OCI-M1 (cell line): ENCODE measurements at places on chromosomes 2 and 18.

DNA sequence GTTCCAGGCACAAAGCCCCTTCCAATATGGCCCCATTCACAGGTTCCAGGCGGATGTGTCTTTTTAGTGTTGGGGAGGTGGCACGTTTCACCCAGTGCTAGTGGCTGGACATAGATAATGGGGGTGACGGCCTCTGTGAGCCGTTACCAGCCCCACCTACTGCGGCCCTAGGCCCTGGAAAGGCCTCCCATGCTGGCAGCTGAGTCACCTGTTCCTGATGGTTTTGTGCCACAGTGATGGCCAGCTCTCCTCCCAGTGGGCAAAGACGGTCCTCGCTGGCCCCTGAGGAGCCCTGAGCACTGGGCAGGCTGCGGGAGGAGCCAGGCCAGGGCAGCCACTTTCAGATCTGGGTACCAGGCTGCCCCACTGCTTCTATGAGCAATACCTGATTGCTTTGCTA lies 40.0 kb upstream of the GPC1 start:
- DNase-seq: no peak

- DNase-seq: no peak
Observed at GRCh38 chr18:77129150-77129551, 3.4 kb downstream of the MBP start.

DNA sequence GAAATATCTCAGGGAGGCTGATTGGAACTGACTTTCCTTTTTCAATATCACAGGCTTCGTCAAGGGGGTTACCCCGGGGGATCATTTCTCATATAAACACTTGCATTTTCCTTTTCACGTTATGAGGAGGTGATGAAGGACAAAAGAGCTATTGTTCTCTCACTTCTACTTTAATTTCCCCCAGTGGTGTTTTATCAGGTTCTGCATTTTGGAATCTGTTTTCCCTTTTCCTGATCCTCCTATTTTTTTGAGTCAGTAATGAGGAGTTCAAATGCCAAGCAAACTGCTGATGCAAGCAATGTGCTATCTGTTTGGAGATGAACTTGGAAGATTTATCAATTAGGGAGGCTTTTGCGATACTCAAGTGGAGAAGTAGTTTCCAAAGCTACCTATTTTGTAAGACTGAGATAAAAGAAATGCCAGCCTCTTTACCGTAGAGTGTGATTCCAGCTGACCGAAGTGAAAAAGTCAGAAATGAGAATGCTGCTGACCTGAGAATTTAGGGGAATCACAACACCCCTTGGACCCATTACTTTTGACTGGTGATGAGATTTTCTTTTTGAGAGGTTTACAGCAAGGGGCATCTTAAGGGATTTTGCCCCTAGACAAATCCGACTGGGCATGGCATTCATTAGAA lies 556.0 kb downstream of the RNF144A start:
- DNase-seq: no peak

GRCh38 chr18:48032876-48033789 lies 102.7 kb upstream of the SMAD2 start:
- DNase-seq: no peak

DNA sequence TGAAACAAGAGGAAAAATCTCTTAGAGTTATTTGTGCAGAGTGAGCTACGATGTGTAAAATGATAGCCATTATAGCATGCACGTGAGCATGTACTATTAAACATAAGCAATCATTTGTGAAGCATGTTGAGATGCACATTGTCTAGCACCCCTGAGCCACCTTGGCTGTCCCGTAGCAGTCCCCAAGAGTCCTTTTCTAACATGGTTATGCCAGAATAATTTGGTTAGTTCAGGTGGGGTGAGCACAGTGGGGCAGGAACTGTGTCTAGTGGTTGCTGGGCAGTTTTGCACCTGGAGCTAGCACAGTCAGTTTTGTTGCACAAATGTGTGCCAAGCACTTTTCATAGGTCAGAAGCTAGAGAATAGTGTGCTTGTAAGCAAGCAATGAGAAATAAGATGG lies 809.8 kb downstream of the RNF144A start:
- no peak for DNase-seq

- no peak for DNase-seq
Observed at GRCh38 chr18:32379891-32380290, 90.8 kb downstream of the GAREM1 start.

GRCh38 chr2:202023904-202024266 lies 9.8 kb upstream of the FZD7 start:
- no peak for DNase-seq
